Foreskin keratinocyte (primary cell): ENCODE measurements at places on chromosomes 1 and 21.

- no peak for DNase-seq
Measured at GRCh38 chr1:116390195-116390594, 17.2 kb downstream of the ATP1A1 start.

- no peak for DNase-seq
Measured at GRCh38 chr1:116255486-116256285, 117.4 kb upstream of the ATP1A1 start.

- no peak for DNase-seq
Measured at GRCh38 chr1:181548497-181548896, 65.2 kb downstream of the CACNA1E start.

DNA sequence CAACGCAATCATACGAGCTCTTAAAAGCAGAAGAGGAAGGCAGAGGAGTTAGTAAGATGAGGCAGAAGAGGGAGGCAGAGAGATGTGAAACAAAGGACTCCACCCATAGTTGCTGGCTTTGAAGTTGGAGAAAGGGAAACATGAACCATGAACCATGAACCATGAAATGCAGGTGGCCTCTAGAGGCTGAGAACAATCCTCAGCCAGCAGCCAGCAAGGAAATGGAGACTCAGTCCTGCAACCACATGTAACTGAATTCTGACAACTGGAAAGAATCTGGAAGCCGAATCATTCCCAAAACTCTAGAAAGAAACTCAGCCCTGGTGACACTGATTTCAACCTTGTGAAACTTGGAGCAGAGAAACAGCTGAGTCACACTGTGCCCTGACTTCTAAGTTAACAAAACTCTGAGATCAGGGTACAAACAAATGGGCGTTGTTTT lies 10.1 kb downstream of the DIPK1A start:
- DNase-seq: no peak

DNA sequence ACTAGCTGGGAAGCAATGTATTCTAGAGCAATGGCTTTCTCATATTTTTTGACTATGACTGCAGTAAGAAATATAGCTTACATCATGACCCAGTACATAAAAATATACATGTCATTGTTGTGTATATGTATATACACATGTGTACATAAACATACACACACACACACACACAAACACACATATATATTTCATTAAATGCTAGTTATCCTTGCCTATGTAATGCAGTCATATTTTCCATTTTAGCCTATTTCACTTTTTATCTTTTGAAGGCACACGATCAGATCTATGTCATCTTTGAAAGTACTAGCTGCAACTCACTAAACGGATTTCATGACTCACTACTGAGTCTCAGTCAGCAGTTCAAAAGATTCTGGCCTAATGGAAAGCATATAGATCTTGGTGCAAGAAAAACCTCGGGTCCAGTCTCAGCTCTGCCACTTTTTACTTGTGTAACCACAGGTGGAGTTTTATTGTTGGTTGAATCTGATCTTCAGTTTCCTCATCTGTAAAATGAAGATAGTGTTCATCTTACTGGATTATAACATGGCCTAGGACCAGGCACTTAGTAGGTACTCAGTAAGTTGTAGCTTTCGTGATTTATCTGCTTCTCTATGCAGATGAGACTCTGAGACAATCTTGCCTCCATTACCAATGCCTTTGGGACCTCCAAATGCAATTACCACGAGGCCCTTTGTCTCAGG lies 325.6 kb downstream of the RRAGC start:
- DNase-seq: no peak

DNA sequence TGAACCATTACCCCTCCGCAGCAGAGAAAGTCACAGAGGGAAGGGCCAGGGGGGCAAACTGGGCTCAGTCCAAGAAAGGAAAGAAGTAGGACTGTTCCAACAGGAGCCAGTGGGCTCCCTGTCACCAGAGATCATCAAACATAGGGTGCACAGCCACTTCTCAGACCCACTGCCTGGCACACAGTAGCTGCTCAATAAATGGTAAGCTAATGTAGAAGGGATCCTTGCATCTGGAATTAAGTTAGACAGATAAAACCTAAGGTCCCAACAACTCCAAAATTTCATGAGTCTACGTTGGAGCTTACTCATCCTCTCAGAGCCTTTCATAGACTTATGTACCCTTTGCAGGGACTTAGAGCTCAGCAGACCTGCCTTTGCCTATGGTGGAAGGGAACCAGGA lies 3.5 kb downstream of the BLACAT1 start:
- no peak for DNase-seq

DNA sequence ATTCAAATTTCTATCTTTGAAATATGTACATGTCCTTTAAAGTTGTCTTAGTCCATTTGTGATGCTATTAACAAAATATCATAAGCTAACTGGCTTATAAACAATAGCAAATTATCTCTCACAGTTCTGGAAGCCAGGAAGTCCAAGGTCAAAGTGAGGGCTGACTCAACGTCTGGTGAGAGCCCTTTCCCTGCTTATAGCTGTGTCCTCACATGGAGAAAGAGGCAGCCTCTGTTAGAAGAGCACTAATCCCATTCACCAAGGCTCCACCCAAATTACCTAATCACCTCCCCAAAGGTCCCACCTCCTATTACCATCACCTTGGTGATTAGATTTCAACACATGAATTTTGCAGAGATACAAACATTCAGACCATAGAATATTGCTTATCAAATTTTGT lies 450.1 kb upstream of the BEND5 start:
- DNase-seq: no peak

- no peak for DNase-seq
Measured at GRCh38 chr21:36966066-36966820, at the start of gene HLCS. Gene HLCS (minus strand): TSS chr21:36966669. CDS start chr21:36966638, 31 bp downstream.

DNA sequence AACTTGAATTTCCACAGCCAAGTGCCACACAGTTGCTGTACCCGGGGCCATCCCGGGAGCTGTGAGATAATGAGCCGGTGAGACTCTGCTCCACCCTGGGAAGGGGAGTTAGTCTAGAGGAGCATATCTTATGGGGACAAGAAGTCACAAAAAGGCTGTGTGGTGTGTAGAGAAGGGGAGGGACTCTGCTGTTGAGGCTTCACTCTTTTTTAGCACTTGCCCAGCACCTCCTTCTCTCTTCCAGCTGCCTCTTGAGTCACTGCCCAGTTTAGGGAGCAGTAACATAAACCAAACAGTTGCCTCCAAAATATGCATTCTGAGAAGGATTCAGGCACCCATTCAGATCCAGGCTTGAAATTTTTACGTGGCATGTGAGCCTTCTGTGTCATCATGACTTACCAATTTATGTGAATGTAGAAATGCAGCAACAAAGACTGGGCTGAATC lies 744 bp upstream of the WDR26 start:
- peak; percentile 68 for DNase-seq

- DNase-seq: no peak
Measured at GRCh38 chr1:204983136-204983535, 59.9 kb upstream of the CNTN2 start.

DNA sequence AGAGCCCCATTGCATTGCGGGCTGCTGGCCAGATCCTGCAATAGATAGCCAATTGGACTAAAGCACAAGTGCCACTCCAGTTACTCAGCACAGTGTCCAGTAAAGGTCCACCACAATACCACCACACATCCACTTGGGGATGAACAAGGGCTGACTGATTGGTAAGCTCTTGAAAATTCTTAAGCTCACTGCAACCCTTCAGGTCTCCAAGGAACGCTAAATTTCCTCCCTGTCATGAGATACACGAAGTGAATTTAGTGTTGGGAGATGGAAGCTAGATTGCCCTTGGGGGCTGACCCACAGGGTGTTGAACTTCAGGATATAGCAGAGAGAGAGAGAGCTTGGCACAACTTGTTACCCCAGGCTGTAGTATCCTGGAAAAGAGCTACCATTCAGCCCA lies 9.8 kb upstream of the AADACL3 start:
- no peak for DNase-seq

- no peak for DNase-seq
Measured at GRCh38 chr1:22258698-22259097, 115.8 kb upstream of the WNT4 start.

- no peak for DNase-seq
Measured at GRCh38 chr1:167165948-167166689, 54.6 kb upstream of the POU2F1 start.

DNA sequence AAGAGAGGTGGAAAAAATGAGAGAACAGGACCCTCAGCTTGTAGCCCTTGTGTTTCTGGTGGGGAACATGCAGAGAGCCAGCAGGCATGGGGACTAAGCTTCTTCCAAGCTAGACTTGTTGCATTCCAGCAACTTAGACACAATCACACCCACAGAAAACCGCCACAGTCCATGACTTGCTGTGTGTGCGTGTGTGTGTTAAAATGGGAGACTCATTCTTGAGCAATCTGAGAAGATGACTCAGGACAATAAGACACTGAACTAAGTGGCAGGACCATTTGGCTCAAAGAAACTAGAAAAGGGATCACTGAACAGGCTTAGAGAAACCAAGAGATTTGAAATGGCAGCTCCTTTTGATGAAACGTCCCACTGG lies 78.0 kb downstream of the HLX start:
- DNase-seq: peak; percentile 82

GRCh38 chr1:74731399-74732052 lies 1.3 kb downstream of the CRYZ start:
- peak; percentile 25 for DNase-seq

- DNase-seq: no peak
Measured at GRCh38 chr1:69700770-69701169, 133.0 kb downstream of the LRRC7 start.

- DNase-seq: no peak
Measured at GRCh38 chr1:156515956-156516355, 15.4 kb upstream of the MEF2D start.

DNA sequence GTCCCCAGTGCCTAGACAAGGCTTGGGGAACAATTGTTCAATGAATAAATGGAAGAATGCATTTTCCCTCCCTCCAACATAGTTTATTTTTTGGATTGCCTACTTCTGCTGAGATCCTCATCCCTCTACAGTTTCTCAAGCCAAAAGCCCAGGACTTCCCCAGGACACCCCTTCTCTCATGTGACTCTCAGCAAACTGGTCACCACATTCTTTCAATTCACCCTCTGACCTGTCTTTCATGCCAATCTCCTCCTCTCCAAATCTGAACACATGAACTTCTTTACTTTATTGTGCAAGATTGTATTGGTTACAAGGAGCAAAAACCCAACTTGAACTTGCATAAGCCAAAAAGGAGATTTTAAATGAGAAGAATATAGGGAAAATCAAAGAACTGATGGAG lies 103.2 kb upstream of the JUN start:
- no peak for DNase-seq

DNA sequence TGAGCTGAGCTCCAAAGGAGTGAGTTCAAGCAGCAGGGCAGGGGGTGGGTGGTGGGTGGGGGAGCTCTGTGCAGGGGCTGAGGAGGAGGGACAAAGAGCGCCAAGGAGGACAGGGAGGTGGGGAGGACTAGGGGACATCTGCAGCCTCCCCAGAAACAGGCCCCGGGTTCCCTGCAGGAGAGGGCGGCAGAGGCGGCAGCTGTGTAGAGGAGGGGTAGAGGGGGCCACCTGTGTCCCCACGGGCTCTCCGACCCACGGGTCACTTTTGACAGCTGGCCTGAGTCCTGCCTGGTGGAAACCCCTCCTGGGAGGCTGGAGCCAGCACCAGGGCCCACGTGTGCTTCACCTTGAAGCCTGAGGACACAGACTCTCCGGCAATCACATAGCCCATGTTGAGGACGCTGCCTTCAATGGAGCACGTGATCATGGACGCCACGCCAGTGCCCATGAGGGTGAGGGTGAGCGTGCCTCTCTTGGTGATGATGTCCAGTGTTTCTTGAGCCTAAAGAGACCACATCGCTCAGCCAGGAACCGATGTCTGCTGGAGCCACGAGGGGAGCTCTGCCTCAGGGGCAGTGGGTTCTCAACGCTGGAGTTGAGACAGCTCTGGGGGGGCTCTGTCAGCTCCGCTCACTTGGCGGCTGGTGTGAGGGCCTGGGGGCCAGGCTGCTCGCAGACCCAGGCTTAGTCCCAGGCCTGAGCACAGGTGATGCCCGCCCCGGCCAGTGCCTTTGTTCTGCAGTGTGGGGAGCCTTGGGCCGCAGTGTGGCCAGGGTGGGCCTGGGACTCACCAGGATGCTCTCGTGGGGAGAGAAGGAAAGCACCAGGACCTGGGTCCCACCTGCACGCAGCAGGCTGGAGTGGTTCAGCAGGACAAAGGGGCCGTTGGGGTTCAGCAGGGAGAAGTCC lies 6.6 kb upstream of the TMEM52 start:
- DNase-seq: no peak

DNA sequence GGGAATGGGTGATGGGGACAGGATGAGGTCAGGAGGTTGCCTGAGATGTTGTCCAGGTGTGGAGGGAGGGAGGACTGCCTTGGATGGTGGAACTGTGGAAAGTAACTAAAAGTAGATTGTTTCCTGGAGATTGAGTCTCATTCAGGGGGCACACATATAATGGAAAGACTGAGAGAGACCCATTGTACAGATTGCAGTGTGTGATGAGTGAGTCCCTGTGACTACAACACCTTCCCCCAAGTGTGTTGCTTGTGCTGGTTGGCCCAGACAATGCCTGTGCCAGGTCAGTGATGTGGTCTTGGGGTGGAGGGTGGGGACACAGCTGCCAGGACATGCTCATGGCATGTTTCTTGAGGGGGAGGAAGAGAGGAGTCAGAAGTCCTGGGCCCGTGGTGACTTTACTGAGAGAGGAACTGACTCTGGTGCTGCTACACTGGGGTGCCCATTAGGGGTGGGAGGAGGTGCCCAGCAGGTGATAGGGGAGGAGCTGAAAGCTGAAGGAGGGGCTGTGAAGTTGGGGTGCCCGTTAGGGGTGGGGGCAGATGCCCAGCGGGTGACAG lies 5.2 kb downstream of the SNAP47 start:
- DNase-seq: no peak

DNA sequence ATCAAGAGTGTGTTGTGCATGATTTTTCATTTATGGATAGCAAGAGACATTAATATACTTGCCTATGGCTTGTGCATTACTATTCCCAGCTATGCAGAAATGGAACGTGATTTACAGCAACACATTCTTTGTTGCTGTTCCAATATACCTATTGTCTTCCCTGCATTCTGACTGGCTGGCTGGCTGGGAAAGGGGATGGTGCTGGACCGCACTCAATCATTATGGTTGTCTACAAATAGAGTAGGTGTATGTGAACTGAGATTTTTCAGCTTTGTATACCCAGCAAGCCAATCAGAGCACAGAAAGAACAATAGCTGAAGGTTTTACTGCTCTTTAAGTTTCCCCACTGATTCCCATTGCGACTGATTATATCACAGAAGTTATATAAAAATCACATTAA lies 167.5 kb downstream of the ATG4C start:
- DNase-seq: no peak

DNA sequence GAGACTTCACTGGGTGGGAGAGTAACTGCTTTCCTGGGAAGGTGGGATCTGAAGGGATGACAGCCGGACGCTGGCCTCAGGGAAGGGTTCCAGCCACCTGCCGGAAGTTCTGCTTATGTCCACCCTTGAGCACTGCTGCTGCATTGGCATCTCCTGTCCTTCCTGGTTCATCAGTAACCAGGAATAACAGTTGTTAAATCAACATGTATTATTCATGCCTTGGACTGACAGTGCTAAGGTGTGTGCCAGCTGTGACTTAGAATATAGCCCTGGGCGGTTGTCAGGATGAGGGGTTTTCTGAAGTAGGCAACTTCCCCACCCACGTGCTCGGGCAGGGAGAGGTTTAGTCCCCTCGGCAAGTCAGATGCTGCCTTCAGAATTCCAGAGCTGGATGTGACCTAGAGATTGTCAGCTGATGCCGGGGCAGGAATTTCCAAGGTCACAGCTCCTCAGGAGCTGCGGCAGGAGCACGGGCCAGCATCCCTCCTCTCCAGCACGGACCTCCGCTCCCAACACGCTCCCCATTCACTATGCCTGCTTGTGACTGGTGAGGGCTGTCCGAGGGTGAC lies 17.9 kb downstream of the CLDN14 start:
- peak; percentile 52 for DNase-seq

- DNase-seq: peak; percentile 96
Measured at GRCh38 chr1:223776075-223776814, 63.9 kb downstream of the CAPN2 start.

GRCh38 chr1:7207875-7208646 lies 422.8 kb downstream of the CAMTA1 start:
- peak; percentile 68 for DNase-seq
